B cell (primary cell): ENCODE measurements at places on chromosomes 2 and 18.

GRCh38 chr2:174344716-174345461, 10.1 kb downstream of the SP9 start:
- H3K4me3 ChIP-seq, result no peak overlapping the region
- H3K4me1 ChIP-seq, result peaks cover 41% of the 10 kb centered on the region
- peaks cover 53% of the 10 kb centered on the region for H3K27me3 ChIP-seq
- H3K27ac ChIP-seq, result no peak overlapping the region

DNA sequence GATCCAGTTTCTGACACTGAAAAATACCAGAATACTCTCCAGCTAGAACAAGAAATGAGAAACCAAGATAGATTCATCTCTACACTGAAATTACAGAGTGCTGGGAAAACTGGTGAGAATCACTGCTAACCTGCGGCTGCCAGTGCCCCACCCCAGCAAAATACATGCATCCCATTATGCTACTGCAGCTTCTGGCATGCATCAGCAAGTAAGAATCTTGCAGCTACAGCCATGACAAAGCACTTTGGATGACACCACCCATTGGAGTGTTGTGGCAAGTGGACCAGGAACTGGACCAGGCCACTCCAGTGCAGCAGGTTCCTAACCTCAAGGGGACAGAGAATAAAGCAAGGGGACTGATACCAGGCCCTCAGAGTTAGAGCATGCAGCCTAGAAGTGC, 378.8 kb upstream of the ETAA1 start:
- no peak overlapping the region for H3K4me3 ChIP-seq
- no peaks in the 10 kb centered on the region for H3K4me1 ChIP-seq
- H3K27ac ChIP-seq, result no peak overlapping the region
- no peaks in the 10 kb centered on the region for H3K27me3 ChIP-seq

- H3K4me1 ChIP-seq, result no peaks in the 10 kb centered on the region
- H3K4me3 ChIP-seq, result no peak overlapping the region
- no peaks in the 10 kb centered on the region for H3K36me3 ChIP-seq
- H3K27me3 ChIP-seq, result no peaks in the 10 kb centered on the region
These were observed 85.1 kb downstream of the DTNA start for GRCh38 chr18:34795070-34795732.

GRCh38 chr2:10031886-10032745, 11.2 kb upstream of the KLF11 start:
- no peak overlapping the region for H3K27ac ChIP-seq
- no peaks in the 10 kb centered on the region for H3K27me3 ChIP-seq
- H3K4me3 ChIP-seq, result no peak overlapping the region
- DNase-seq, result no peak
- no peaks in the 10 kb centered on the region for H3K36me3 ChIP-seq
- H3K4me1 ChIP-seq, result peaks cover 60% of the 10 kb centered on the region

DNA sequence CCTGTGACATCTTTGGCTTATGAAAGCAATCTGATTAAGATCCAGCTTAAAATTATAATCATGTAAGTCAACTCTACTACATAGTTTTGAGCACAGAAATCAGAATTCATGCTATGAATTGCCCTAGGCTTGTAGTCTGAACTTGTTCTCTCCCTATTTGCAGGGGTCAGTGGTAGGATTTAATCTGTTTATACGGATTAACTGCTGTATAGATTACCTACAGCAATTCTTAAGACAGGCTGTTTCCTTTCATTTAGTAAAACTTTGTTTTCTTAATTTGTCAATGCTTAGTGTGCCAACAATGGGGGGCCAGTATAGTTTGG, 287.9 kb downstream of the PDE11A start:
- H3K27ac ChIP-seq, result no peak overlapping the region
- DNase-seq, result no peak
- no peaks in the 10 kb centered on the region for H3K36me3 ChIP-seq
- no peaks in the 10 kb centered on the region for H3K4me1 ChIP-seq
- H3K4me3 ChIP-seq, result no peak overlapping the region

DNA sequence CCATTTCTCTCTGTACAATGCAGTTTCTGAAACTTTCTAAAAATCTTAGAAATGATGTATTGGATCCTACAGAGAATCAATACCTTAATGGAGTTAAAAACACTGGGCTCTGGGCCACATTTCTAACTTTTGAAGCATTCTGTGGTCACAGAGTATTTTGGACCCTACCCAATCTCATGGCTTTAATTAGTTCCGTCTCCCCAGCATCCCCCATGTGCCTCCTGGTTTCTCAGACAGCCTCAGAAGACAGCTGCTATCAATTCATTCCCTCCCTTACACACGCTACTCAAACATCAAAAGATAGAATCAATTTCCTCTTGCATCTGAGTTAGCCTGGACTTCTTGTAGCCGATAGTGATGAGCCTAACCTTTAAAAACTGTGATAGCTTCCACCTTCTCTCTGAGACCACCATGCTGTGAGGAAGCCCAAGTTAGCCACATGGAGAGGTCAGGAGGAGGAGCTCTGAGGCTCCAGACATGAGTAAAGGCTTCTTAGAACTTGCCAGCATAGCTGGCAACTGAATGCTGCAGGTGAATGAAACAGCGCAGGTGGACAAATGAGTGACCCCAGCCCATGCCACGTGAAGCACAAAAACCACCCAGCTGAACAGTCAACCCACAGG, 10.4 kb downstream of the ADCY3 start:
- H3K4me1 ChIP-seq, result no peaks in the 10 kb centered on the region
- DNase-seq, result no peak
- no peaks in the 10 kb centered on the region for H3K36me3 ChIP-seq
- no peak overlapping the region for H3K27ac ChIP-seq
- no peaks in the 10 kb centered on the region for H3K27me3 ChIP-seq

- no peak overlapping the region for H3K27ac ChIP-seq
- no peak overlapping the region for H3K4me3 ChIP-seq
- H3K36me3 ChIP-seq, result no peaks in the 10 kb centered on the region
- H3K27me3 ChIP-seq, result no peaks in the 10 kb centered on the region
- DNase-seq, result no peak
These were observed 201.4 kb downstream of the TCF4 start for GRCh38 chr18:55386545-55386944.

DNA sequence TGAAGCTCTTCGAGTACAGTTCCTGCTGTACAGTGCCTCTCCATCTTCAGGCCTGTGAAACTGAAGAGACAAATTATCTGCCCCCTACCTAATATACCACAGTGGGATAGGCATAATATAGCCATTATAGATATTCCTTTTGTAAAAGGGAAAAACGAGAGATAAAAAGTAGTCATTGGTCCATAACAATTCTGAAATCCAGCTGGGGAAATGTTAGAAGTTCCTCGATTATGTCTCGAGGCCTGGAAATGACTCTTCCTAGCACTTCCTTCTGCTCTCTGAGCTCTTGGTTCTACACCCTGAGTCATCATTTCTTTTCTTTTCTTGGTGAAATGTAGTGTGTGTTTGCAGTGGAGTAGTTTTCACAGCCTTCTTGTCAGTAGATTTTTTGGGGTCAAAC, 51.5 kb downstream of the ASB1 start:
- DNase-seq, result no peak
- no peaks in the 10 kb centered on the region for H3K27me3 ChIP-seq
- no peak overlapping the region for H3K27ac ChIP-seq
- H3K4me3 ChIP-seq, result no peak overlapping the region

DNA sequence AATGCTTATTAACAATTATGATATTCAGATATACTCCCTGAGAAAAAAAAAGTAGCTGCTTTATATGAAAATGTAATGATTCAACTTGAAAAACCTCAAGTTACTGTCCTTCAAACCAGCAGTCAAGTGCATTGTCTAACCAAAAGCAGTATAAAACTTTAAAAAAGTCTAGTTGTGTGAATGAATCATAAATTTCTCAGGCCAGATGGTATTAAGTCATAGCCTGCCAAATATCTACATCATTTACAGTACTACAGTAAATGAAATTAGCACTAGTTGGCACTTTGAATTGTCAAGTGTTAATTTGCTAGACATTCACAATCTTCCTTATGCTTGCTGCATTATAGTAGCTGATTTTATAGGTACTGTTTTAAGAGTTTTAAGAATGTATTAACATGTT, 85.9 kb downstream of the CBLN2 start:
- no peaks in the 10 kb centered on the region for H3K4me1 ChIP-seq
- no peak for DNase-seq

GRCh38 chr2:189685540-189686229, 11.2 kb downstream of the ANKAR start:
- no peak for DNase-seq
- H3K27ac ChIP-seq, result no peak overlapping the region
- peaks cover 15% of the 10 kb centered on the region for H3K4me1 ChIP-seq
- no peak overlapping the region for H3K4me3 ChIP-seq
- no peaks in the 10 kb centered on the region for H3K36me3 ChIP-seq

GRCh38 chr18:45939236-45939635, 27.9 kb downstream of the EPG5 start:
- no peak overlapping the region for H3K27ac ChIP-seq
- H3K27me3 ChIP-seq, result no peaks in the 10 kb centered on the region
- no peak overlapping the region for H3K4me3 ChIP-seq
- H3K36me3 ChIP-seq, result peaks cover 73% of the 10 kb centered on the region

DNA sequence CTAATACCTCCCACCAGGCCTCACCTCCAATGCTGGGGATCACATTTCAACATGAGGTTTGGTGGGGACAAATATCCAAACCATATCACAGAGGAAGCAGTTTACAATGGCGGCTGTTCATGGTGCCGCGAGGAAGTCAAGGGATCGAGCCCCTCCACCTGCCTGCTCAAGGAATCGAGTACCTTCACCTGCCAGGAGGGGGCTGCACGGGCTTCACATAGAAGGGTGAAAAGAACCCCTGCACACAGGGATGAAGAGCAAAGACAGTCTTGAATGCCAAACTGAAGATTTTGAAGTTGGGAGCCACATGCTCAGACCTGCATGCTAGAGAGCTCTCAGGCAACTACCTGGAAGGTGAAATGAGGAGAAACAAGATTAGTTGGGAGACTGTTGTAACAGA, 110.3 kb downstream of the KCNF1 start:
- no peaks in the 10 kb centered on the region for H3K36me3 ChIP-seq
- DNase-seq, result no peak
- peaks cover 4% of the 10 kb centered on the region for H3K27me3 ChIP-seq
- no peak overlapping the region for H3K4me3 ChIP-seq

GRCh38 chr18:31077878-31078277, 24.3 kb downstream of the DSC2 start:
- no peaks in the 10 kb centered on the region for H3K4me1 ChIP-seq
- no peaks in the 10 kb centered on the region for H3K27me3 ChIP-seq
- no peaks in the 10 kb centered on the region for H3K36me3 ChIP-seq
- no peak for DNase-seq
- H3K4me3 ChIP-seq, result no peak overlapping the region

DNA sequence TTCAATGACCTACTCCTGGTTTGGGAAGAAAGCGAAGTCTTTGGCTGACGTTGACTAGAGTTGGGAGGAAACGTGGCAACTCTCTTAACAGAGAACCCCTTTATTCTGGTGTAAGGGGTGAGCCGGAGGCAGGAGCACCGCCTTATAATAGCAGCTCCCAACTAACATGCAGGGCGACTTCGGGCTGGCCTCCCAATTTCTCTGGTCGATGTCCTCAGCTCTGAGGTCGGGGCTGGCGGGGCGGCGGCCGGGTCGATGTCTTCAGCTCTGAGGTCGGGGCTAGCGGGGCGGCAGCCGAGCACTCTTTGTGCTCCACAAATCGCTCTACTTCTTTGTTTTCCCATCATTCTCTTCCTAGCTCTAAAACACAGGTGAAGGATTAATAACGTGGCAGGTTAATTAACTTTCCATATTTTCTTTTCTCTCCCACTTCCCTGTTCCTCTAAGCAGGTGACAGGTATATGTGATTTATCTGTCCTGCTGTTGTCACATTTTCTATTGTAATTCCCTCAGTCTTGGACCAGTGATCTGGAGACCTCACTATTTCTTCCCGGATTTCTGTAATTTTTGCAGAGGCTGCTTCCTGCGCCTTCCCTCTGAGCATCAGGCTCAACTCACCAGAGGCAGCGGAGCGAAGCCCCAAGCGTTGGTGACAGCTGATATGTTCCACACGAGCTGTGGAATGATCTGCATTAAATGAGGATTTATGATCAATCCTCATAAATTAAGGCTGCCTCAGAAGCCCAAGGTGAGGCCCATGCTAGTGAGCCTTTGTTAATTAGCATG, 64.3 kb downstream of the ACKR3 start:
- no peak for DNase-seq
- H3K4me3 ChIP-seq, result no peak overlapping the region
- no peaks in the 10 kb centered on the region for H3K36me3 ChIP-seq
- H3K27ac ChIP-seq, result no peak overlapping the region
- H3K27me3 ChIP-seq, result no peaks in the 10 kb centered on the region
- no peaks in the 10 kb centered on the region for H3K4me1 ChIP-seq

DNA sequence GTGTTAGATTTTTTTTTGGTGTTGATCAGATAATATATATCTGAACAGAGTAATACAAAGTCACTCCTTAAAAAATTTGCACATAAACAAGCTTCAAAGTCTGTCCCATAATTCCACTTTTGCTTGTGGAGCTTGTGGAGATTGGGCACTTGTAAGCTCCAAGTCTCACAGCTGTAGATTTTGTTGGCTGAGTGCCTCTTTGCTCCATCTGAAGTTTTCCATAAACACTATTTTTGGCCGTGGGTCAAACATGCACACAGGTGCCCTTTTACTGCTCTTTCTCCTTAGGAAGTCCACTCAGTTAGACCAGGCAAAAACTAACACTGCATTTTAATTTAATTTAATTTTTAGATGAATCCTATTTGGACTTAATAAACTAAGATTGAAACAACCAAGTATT, 3.6 kb upstream of the KCNJ13 start:
- H3K4me3 ChIP-seq, result no peak overlapping the region
- no peaks in the 10 kb centered on the region for H3K4me1 ChIP-seq
- no peaks in the 10 kb centered on the region for H3K36me3 ChIP-seq

DNA sequence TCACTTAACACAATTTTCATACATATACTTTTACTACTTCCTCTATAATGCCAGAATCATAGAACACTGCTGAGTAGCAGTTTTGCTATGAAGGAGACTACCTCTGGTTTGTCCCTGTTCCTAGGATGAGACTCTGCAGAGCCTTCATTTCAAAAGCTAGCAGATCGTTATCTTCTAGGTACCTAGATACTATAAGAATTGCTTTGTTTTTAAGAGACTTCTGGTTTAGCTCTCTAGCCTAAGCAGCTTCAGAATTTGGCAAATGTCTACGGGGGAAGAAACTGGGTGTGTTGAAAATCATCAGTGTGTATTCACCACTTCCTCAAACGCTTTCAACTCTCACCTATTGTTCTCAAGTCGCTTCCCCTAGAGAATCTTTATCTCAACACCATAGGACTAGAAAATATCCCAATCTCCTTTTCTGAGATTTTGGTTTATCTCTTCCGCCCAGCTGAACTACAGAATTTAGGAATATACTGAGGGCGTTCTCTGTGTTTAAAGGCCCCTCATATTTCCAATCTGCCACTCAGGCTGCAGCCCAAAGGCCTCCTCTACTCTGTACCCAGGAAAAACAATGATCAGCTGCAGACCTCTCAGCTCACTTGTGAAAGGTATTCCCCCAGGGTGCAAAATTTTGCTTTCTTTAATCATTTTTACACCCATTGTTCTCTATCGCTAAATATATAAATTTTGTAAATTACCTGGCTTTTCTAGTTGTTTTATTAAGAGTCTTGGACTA, 28.7 kb downstream of the SMAD2 start:
- peak; percentile 67 for DNase-seq
- no peak overlapping the region for H3K4me3 ChIP-seq
- H3K36me3 ChIP-seq, result peaks cover 4% of the 10 kb centered on the region
- peaks cover 17% of the 10 kb centered on the region for H3K27me3 ChIP-seq
- H3K27ac ChIP-seq, result no peak overlapping the region
